Neural crest cell (in vitro differentiated cells): ENCODE measurements at places on chromosomes 11 and 22.

DNA sequence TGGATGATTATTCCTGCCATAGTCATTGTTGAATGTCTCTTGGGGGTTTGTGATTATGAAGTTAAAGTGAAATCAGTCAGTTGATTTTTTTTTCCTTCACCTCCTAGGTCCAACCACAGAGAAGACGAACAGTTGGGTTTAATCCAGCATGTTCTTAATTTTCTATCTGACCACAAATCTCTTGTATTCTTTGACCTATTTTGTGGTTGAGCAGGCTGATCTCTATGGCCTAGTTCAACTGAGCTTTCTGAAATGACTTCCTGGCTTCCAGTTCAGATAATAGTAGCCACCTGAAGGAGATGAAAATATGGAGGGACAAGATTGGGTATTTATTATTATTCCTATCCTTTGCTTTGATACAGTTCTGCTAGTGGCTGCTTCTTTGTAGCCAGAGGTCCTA lies 5.2 kb upstream of the OR56A5 start:
- H3K36me3 ChIP-seq: no peaks in the 10 kb centered on the region
- peaks cover 12% of the 10 kb centered on the region for H3K27me3 ChIP-seq
- H3K4me3 ChIP-seq: no peak overlapping the region
- H3K27ac ChIP-seq: no peak overlapping the region
- no peak for DNase-seq

DNA sequence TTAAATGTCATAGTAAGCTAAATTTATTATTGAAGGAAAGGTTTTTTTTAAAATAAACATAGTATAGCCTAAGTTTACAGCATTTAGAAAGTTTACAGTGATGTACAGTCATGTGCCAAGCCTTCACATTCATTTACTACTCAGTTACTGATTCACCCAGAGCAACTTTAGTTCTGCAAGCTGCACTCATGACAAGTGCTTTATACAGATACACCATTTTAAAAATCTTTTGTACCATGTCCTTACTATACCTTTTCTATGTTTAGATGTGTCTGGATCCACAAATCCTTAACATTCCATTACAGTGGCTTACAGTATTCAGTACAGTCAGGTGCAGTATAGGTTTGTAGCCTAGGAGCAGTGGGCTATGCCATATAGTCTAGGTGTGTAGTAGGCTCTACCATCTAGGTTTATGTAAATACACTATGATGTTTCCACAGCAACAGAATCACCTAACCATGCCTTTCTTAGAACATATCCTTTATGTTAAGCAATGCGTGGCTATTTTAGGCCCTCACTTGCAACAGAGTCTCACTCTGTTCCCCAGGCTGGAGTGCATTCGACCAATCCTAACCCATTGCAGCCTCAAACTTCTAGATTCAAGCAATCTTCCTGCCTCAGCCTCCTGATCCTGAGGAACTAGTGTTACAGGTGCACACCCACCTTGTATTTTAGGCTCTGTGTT lies 79.5 kb upstream of the SLC25A18 start:
- no peak overlapping the region for H3K27ac ChIP-seq
- H3K4me1 ChIP-seq: peaks cover 5% of the 10 kb centered on the region
- H3K4me3 ChIP-seq: no peak overlapping the region
- no peak for DNase-seq

GRCh38 chr22:44999231-44999630 lies 10.6 kb downstream of the PHF21B start:
- H3K4me3 ChIP-seq: no peak overlapping the region
- DNase-seq: no peak
- H3K36me3 ChIP-seq: peaks cover 18% of the 10 kb centered on the region
- peaks cover 66% of the 10 kb centered on the region for H3K4me1 ChIP-seq

- H3K27me3 ChIP-seq: no peaks in the 10 kb centered on the region
- peaks cover 65% of the 10 kb centered on the region for H3K4me1 ChIP-seq
- peak overlapping the region; percentile 7 for H3K27ac ChIP-seq
- DNase-seq: no peak
Observed at GRCh38 chr11:75469785-75470405, 36.9 kb upstream of the KLHL35 start.

GRCh38 chr22:48227341-48228018 lies 1465.0 kb downstream of the TBC1D22A start:
- H3K27ac ChIP-seq: no peak overlapping the region
- H3K36me3 ChIP-seq: peaks cover 1% of the 10 kb centered on the region
- H3K4me3 ChIP-seq: no peak overlapping the region
- H3K27me3 ChIP-seq: peaks cover 2% of the 10 kb centered on the region

- no peaks in the 10 kb centered on the region for H3K27me3 ChIP-seq
- H3K4me1 ChIP-seq: peaks cover 17% of the 10 kb centered on the region
- no peak overlapping the region for H3K4me3 ChIP-seq
- no peak for DNase-seq
- no peak overlapping the region for H3K27ac ChIP-seq
- H3K36me3 ChIP-seq: no peaks in the 10 kb centered on the region
Observed at GRCh38 chr11:72769680-72770079, 17.5 kb upstream of the ARAP1 start.

DNA sequence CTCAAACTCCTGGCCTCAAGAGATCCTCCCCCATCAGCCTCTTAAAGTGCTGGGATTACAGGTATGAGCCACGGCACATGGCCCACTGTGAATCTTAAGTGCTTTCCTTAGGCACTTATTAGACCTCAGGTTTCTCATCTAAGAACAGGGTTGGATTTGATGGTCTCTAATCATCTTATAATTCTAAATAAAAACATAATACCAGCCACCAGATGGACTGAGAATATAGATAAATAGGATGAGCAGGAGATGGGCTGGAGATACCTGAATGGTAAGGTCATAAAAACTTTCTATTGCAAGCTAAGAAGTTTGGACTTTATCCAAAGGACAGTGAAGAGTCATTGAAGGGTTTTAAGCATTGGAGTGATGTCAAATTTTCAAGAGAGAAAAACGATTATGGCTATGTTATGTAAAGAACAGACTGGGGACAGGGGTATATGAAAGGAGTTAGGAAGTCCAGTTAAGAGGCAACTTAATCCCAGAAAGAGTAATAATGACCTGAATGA lies 85.2 kb downstream of the RELT start:
- H3K4me3 ChIP-seq: no peak overlapping the region
- no peak for DNase-seq
- no peaks in the 10 kb centered on the region for H3K4me1 ChIP-seq
- no peak overlapping the region for H3K27ac ChIP-seq

- H3K4me3 ChIP-seq: no peak overlapping the region
- peaks cover 15% of the 10 kb centered on the region for H3K4me1 ChIP-seq
- no peaks in the 10 kb centered on the region for H3K27me3 ChIP-seq
- peak overlapping the region; percentile 57 for H3K27ac ChIP-seq
Observed at GRCh38 chr22:31229402-31230079, 17.4 kb downstream of the LIMK2 start.

- peaks cover 30% of the 10 kb centered on the region for H3K4me1 ChIP-seq
- DNase-seq: no peak
- H3K4me3 ChIP-seq: no peak overlapping the region
- no peaks in the 10 kb centered on the region for H3K27me3 ChIP-seq
- H3K27ac ChIP-seq: no peak overlapping the region
Observed at GRCh38 chr22:28426346-28427132, 253.1 kb downstream of the TTC28 start.

DNA sequence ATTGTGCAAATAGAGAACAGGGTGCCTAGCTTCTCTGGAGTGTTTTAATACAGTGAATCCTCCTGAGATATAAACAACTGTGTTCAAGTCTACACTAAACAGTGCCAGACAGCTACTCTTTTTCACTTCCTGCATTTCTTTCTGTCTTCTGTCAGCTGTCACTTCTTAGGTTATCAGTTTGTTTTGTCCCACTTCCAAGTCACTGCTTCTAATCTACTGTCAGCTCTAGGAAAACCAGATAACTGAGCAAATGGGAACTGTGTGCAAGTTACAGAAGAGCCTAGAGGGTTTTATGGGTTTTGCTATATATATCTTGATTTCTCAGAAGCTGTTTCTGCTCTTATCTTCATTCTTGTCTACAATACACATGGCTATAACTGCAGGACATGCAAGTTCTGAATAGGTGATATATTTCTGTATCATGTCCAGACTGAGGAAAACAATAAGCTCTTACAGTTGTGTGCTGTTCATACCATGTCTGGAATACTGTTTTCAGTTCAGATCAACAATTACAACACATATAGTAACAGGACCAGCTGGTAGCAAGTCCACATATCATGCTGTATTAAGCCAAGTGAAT lies 5.8 kb downstream of the PITPNB start:
- H3K4me1 ChIP-seq: peaks cover 41% of the 10 kb centered on the region
- no peaks in the 10 kb centered on the region for H3K27me3 ChIP-seq
- no peak overlapping the region for H3K27ac ChIP-seq
- H3K4me3 ChIP-seq: no peak overlapping the region

- no peaks in the 10 kb centered on the region for H3K27me3 ChIP-seq
- H3K27ac ChIP-seq: peak overlapping the region; percentile 84
- H3K4me3 ChIP-seq: no peak overlapping the region
- no peaks in the 10 kb centered on the region for H3K4me1 ChIP-seq
- no peak for DNase-seq
Observed at GRCh38 chr11:87712391-87712790, 462.9 kb downstream of the RAB38 start.

DNA sequence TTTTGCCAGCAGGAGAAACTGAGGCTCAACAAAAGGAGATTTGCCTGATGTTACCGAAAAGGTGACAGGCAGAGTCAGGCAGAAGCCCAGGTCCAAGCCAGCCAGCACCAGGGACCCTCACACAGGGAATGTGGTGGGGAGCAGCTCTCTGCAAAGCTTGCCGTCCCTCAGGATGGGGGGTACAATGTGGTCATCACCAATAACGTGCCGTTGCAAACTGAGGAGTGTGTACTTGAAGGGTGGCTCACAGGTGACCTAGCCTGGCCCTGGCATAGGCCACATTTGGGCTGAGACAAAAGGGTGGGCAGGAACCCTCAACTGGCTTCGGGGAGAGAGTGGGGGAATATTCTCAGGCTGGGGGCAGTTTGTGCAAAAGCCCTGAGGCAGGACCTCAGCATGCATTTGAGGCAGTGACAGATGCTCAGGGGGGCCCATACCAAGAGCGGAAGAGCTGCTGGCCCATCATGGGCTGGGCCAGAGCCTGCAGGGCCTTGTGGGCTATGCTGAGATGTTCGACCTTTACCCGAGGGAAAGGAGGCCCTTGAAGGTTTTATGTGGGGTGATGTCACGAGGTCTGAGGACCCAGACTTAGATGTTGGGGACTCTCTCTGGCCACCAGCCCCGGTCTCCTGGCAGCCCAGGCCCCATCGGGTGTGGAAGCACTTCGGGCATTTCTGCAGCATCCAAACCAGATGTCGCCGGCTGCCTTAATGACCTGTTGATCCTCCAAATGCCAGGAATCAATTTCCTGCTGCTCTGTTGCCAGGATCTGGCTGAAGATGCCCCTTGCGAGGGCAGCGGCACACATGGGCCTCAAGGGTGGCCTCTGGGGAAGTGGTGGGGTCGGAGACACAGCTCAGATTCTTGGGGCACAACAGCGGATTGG lies 57.4 kb upstream of the SHISAL1 start:
- DNase-seq: no peak
- H3K4me3 ChIP-seq: no peak overlapping the region
- peaks cover 16% of the 10 kb centered on the region for H3K4me1 ChIP-seq
- H3K27ac ChIP-seq: peak overlapping the region; percentile 35
- no peaks in the 10 kb centered on the region for H3K36me3 ChIP-seq
